Caki2 (cell line): ENCODE measurements at places on chromosomes 4 and X. TPM values are rescaled to one million over a fixed set of nuclear protein-coding genes. Genes with fewer than 3 reads are reported as not detected.

PGAM4 gene
- not detected in 2 replicates for total RNA-seq

CCDC120 gene
- total RNA-seq = not detected in 2 replicates

SSX2 gene
- 0.32 TPM in 1 of 2 replicates, not detected in the other for total RNA-seq

NDST4 gene
- total RNA-seq = not detected in 2 replicates

SPP1 gene
- 7,203 and 7,403 TPM in 2 replicates for total RNA-seq

SLC49A3 gene
- total RNA-seq = not detected in 2 replicates

TMEM47 gene
- total RNA-seq = 0.51 and 0.52 TPM in 2 replicates
